ENCODE measurements at places on chromosomes 1 and 21.
A peak's percentile ranks its signal among the peaks of the same experiment; 100 is the strongest.

- DNase-seq = no peak
- H3K4me3 ChIP-seq = no peak overlapping the region
- H3K27ac ChIP-seq = peak overlapping the region; percentile 36
- H3K36me3 ChIP-seq = no peaks in the 10 kb centered on the region
- no peaks in the 10 kb centered on the region for H3K27me3 ChIP-seq
These were observed 28.3 kb downstream of the SCP2 start for GRCh38 chr1:52955129-52955970.

DNA sequence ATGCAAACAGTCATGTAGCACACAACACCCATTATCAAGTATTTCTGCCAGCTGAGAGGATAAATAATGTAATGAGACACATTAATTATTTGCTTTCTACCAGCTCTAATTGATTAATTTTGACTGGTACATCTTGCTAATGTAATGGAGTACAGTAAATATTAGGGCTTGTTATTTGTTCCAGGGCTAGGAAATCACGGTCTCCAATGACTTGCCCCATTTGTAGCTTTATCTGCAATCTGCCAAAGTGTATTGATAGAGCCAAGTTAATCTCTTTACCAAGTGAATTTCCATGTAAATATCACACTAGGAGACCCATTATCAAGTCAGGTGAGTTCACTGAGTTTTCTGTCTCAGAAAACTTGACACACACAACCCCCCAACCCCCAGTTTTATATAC, 55.1 kb downstream of the RGS13 start:
- no peaks in the 10 kb centered on the region for H3K27me3 ChIP-seq
- H3K36me3 ChIP-seq = no peaks in the 10 kb centered on the region

- DNase-seq = no peak
- H3K27ac ChIP-seq = no peak overlapping the region
- peaks cover 94% of the 10 kb centered on the region for H3K36me3 ChIP-seq
- H3K27me3 ChIP-seq = no peaks in the 10 kb centered on the region
These were observed 8.7 kb downstream of the CSF1 start for GRCh38 chr1:109919303-109919702.

- H3K27ac ChIP-seq = no peak overlapping the region
- H3K4me1 ChIP-seq = peaks cover 7% of the 10 kb centered on the region
- no peaks in the 10 kb centered on the region for H3K27me3 ChIP-seq
- no peak for DNase-seq
- no peaks in the 10 kb centered on the region for H3K36me3 ChIP-seq
These were observed 15.9 kb downstream of the PLEKHA6 start for GRCh38 chr1:204343802-204344201.

DNA sequence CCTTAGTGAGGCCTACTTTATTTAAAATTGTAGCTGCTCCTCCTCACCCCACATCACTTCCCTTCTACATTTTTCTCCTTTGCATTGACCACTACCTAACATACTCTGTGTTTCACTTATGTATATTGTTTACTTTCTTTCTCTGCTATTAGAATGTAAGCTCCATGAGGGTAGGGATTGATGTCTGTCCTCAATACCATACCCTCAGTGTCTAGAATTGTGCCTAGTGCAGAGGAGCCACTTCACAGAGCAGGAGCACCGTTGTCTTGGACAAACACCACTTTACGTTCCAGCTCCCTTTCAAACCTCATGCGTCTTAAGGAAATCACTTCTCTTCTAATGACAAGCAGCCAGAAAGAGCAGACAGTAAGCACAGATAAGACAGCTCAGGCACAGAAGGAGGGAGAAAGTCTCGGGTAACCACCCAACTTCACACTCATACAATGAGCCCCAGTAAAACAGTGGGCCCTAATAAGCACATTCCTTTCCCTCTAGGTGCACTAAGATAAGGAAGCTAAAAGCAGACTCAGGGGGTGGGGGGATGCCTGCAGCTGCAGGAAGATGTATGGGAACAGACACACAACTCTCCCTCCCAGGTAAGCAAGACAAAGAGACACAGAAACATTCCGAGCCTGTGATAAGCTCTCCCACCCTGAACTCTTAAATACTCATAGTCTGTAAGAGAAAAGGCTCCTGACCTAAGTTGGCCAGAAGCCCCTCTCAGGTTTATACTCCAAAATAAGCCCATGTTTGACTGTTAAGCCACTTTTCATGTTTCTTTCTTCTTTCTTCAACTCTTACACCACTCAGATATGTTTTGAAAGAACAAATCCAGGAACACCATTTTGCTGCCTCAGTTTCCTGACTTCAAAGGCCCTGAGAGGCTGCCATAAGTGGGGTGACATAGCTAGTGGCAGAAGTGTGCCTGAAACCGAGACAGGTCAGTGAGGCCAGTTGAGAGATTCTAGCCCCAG, 7.1 kb upstream of the PLEKHM2 start:
- no peak overlapping the region for H3K4me3 ChIP-seq
- no peaks in the 10 kb centered on the region for H3K27me3 ChIP-seq
- H3K36me3 ChIP-seq = no peaks in the 10 kb centered on the region
- no peak overlapping the region for H3K27ac ChIP-seq
- H3K4me1 ChIP-seq = no peaks in the 10 kb centered on the region

GRCh38 chr1:19804831-19805251, 5.1 kb upstream of the TMCO4 start:
- no peak overlapping the region for H3K4me3 ChIP-seq
- H3K4me1 ChIP-seq = peaks cover 7% of the 10 kb centered on the region
- H3K27ac ChIP-seq = no peak overlapping the region
- no peaks in the 10 kb centered on the region for H3K36me3 ChIP-seq

GRCh38 chr1:152014943-152015342, 21.3 kb upstream of the S100A10 start:
- no peak overlapping the region for H3K27ac ChIP-seq
- peaks cover 4% of the 10 kb centered on the region for H3K27me3 ChIP-seq
- H3K36me3 ChIP-seq = no peaks in the 10 kb centered on the region

DNA sequence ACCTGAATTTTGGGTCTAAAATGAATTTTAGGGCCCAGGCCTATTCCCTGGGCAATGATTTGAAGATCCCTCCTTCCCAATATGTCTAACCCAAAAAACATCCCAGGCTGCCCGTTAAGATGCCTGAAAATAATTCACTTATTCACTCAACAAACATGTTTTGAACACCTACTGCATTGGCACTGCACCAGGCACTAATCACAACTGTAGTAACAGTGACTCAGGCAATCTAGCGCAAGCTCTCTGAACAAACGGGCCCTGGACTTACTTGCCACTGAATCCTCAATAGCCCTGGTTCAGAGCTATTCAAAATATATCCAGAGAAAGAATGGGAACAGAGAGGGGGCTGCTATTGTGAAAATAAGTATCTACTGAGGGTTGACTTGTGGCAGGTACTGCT, 4.2 kb downstream of the CD244 start:
- H3K4me1 ChIP-seq = no peaks in the 10 kb centered on the region
- H3K36me3 ChIP-seq = no peaks in the 10 kb centered on the region
- no peak overlapping the region for H3K4me3 ChIP-seq
- DNase-seq = no peak
- no peak overlapping the region for H3K27ac ChIP-seq

GRCh38 chr1:212237651-212238050, 47.6 kb upstream of the PPP2R5A start:
- no peak overlapping the region for H3K27ac ChIP-seq
- H3K27me3 ChIP-seq = no peaks in the 10 kb centered on the region
- H3K36me3 ChIP-seq = no peaks in the 10 kb centered on the region
- no peaks in the 10 kb centered on the region for H3K4me1 ChIP-seq
- no peak for DNase-seq

DNA sequence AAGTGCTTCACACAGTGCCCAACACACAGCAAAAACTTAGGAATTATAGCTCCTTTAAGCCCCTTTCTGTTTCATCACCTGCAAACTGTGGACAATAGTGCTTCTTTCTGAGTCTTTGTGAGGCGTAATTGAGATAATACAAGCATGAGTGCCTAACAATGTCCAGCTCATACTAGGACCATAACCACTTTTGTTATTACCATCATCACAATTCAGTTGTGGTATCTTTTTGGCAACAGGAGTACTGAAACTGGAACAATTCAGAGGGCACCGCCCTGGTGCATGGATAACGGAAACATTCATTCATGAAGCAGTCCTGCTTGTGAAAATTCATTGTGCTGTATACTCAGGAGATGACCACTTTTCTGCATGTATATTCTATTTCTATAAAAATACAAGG, 18.2 kb downstream of the DNAJC11 start:
- no peak overlapping the region for H3K4me3 ChIP-seq
- no peak for DNase-seq
- H3K27ac ChIP-seq = no peak overlapping the region
- peaks cover 4% of the 10 kb centered on the region for H3K4me1 ChIP-seq

DNA sequence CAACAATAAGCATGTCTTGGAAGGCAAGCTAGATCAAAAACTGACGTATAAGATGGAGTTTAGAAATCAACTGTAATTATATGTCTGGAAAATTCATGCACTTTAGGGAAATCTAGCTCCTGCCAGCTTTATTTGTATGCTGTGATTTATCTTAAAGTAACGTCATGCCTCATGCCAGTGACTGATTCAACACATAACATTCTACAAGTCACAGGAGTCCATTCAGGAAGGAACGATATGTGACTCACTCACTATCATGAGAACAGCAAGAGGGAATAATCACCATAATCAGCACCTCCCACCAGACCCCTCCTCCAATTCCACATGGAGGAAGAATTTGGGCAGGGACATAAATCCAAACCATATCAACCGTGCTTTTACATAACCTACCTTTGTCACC, 682.4 kb upstream of the ADAMTS5 start:
- no peak overlapping the region for H3K4me3 ChIP-seq
- no peaks in the 10 kb centered on the region for H3K36me3 ChIP-seq
- no peaks in the 10 kb centered on the region for H3K27me3 ChIP-seq
- H3K27ac ChIP-seq = no peak overlapping the region

GRCh38 chr1:218664385-218665170, 319.4 kb downstream of the TGFB2 start:
- no peaks in the 10 kb centered on the region for H3K27me3 ChIP-seq
- H3K27ac ChIP-seq = peak overlapping the region; percentile 61
- no peak overlapping the region for H3K4me3 ChIP-seq
- no peaks in the 10 kb centered on the region for H3K4me1 ChIP-seq
- DNase-seq = no peak
- no peaks in the 10 kb centered on the region for H3K36me3 ChIP-seq

- no peaks in the 10 kb centered on the region for H3K27me3 ChIP-seq
- H3K4me3 ChIP-seq = no peak overlapping the region
- DNase-seq = no peak
- H3K4me1 ChIP-seq = no peaks in the 10 kb centered on the region
- H3K27ac ChIP-seq = no peak overlapping the region
These were observed 9.0 kb upstream of the TBX19 start for GRCh38 chr1:168271636-168272035.

DNA sequence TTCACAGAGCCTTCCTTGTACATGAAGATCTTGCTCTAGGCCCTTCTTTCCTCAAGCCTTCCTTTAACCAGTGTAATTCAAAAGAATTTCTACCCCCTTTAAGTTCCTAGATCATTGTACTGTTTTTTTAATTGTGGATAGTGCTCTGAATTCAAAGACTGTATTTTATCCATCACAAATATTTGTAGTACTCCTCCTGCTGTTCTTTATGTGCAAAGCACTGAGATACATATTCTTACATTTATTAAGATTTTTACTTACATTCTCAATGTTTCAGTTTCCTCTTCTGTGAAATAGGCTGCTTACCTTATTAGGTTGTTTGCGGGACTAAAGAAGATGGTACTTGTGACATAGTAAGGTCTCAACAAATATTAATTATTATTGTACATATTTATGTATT, 168.8 kb upstream of the PDE4B start:
- H3K27me3 ChIP-seq = no peaks in the 10 kb centered on the region
- H3K27ac ChIP-seq = no peak overlapping the region
- no peak overlapping the region for H3K4me3 ChIP-seq
- DNase-seq = no peak

- H3K4me3 ChIP-seq = no peak overlapping the region
- no peak for DNase-seq
- H3K27ac ChIP-seq = no peak overlapping the region
These were observed 5.5 kb upstream of the TEDDM1 start for GRCh38 chr1:182406012-182406411.

DNA sequence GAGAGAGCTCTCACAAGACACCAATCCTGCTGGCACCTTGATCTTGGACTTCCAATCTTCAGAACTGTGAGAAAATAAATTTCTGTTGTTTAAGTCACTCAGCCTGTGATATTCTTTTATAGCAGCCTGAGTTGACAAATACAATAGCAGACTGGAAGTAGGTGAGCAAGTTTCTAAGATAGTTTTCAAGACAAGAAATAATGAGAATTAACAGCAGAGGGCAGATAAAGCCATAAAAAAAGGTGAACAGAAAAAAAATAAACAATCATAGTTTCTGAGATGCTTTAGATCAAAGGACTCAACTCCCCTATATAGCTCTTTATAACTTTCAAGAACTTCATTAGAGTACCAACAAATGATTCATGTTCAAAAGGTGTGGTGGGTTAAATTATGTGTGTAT, 119.8 kb downstream of the PLPPR5 start:
- no peak for DNase-seq
- no peaks in the 10 kb centered on the region for H3K36me3 ChIP-seq
- no peaks in the 10 kb centered on the region for H3K27me3 ChIP-seq
- H3K4me1 ChIP-seq = no peaks in the 10 kb centered on the region
- H3K4me3 ChIP-seq = no peak overlapping the region

GRCh38 chr1:192958871-192959270, 100.3 kb downstream of the UCHL5 start:
- H3K27ac ChIP-seq = no peak overlapping the region
- no peak overlapping the region for H3K4me3 ChIP-seq
- no peaks in the 10 kb centered on the region for H3K27me3 ChIP-seq
- no peak for DNase-seq

GRCh38 chr1:103788377-103788776, 38.7 kb downstream of the AMY1C start:
- H3K4me3 ChIP-seq = no peak overlapping the region
- DNase-seq = no peak
- H3K27ac ChIP-seq = no peak overlapping the region
- no peaks in the 10 kb centered on the region for H3K27me3 ChIP-seq
- peaks cover 5% of the 10 kb centered on the region for H3K4me1 ChIP-seq

DNA sequence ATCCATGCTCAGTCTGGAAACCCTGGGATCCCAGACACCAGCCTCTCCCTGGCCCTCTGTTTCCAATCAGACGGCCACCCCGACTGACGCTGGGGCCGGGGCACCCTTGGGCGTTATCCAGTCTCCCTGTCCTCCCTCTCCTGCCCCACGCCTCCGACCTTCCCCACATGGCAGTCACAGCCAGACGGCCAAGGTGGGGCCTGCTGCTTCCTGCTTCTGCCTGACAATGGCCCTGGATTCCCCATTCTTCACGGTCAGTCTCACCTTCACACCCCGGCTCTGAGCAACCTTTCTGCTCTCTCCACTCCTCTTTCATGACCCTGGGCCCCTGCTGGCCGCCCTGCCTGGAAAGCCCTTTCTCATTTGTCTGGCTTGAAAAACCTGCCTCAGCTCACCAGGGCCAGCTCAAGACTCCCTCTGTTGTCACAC, 6.6 kb downstream of the GNG4 start:
- peaks cover 48% of the 10 kb centered on the region for H3K27me3 ChIP-seq
- DNase-seq = no peak
- H3K4me3 ChIP-seq = no peak overlapping the region
- H3K27ac ChIP-seq = no peak overlapping the region
- H3K4me1 ChIP-seq = no peaks in the 10 kb centered on the region

All from sigmoid colon (tissue), 7 donors.